ENCODE measurements at places on chromosomes 1 and 21. TPM values are rescaled to one million over a fixed set of nuclear protein-coding genes. Genes with fewer than 3 reads are reported as not detected.

Gene TBX19
- 4.1 TPM for polyA plus RNA-seq

Gene BSND
- 4.1 TPM for polyA plus RNA-seq

Gene LCE1B
- polyA plus RNA-seq: not detected

Gene AMY1C
- not detected for polyA plus RNA-seq

Gene TFF2
- not detected for polyA plus RNA-seq

Measured in left kidney (tissue), 8 donors.